Caco-2 (cell line): ENCODE measurements at places on chromosomes 3 and 15.
A peak's percentile ranks its signal among the peaks of the same experiment; 100 is the strongest.

DNA sequence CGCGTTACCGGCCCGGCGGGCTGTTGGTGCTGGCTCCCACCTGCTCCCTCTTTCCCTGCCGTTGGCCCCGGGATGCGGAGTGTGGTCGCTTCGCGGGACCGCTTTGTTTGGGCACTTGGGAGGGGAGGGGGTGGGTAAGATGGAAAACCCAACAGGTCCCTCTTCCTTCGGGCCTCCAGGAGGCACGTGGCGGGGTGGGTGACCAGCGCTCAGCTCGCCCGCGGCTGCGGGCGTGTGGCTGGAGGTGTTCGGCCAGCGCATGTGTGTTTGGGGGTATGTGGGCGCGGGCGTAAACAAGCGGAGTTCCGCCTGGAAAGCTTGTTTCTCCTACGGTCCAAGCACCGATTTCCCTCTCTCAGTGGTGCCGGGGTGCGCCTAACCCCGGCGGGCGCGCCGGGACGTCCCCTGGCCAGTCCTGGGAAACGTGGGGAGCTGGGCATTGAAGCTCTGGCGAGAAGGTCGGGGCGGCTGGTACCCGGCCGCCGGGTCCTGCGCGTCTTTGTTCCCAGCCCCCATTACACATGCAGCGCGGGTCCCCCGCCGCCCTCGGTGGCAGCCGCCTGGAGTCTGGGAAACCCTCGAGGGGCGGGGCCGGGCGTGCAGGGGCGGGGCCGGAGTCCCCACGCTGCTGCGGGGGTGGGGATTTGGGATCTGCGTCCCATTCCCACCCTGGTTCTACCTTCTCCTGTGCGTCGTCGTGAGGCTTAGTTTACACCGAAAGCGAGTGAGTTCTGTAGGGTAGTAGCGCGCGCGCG lies 1.4 kb downstream of the ACVR2B start:
- DNase-seq, result peak; percentile 86

DNA sequence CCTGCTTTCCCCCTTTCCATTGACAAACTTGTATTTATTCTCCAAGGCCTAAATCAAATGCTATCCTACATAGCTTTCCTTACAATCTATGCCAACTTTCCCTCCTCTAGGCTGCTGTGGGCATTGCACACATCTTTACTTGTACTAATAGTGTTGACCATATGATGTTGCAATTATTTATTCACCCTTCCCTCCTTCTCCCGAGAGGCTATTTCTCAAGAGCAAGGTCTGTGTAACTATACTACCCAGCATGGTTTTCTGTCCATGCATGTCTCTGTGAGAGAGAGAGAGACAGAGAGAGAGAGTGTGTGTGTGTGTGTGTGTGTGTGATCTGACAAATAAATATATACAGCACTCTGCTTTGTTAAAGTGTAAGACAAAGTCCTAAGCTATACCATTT lies 63.8 kb downstream of the GTPBP8 start:
- DNase-seq, result no peak

GRCh38 chr15:70249616-70250015 lies 151.9 kb upstream of the TLE3 start:
- no peak for DNase-seq

DNA sequence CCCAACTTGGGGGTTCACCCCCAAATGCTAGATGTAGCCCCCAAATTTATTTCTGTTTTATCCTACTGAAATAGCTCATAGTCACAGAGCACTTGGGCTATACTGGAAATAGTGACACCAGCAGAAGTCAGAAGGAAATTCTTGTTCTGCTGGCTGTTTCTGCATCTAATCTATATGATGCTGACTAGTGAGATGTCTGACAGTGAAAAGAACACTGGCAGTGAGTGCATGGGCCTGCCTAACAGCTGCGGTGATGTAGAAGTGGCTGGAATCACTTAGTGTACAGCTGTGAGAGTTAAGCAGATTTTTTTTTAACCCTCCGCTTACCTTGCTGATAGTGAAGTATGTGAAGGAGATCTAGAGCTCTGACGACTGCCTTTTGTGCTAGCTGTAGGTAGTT lies 14.0 kb downstream of the TTC14 start:
- DNase-seq, result no peak

- no peak for DNase-seq
Observed at GRCh38 chr15:73910522-73911303, 15.5 kb upstream of the LOXL1 start.

DNA sequence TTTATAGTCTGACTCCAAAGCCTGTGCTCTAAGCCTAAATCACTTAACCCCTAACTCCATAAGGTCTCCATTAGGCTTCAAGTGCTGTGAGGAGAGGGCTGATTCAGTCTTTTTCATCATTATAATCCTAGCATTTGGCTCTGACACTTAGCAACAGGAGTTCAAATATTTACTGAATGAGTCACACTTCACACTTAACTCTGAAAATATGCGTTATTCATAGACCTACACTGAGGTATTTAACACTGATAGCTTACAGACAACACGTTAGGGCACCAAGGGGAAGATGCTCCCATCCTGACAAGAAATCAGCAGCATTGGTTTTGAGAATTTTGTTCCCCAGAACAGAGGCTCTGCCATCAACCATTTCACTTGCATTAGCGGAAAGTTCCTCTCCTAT lies 53.5 kb downstream of the MSL2 start:
- DNase-seq, result peak; percentile 30

- no peak for DNase-seq
Observed at GRCh38 chr3:126476166-126477060, 722 bp upstream of the ZXDC start.

GRCh38 chr3:45984331-45985312 lies 11.0 kb downstream of the FYCO1 start:
- no peak for DNase-seq

- no peak for DNase-seq
Observed at GRCh38 chr3:160987982-160988964, 116.9 kb downstream of the B3GALNT1 start.

DNA sequence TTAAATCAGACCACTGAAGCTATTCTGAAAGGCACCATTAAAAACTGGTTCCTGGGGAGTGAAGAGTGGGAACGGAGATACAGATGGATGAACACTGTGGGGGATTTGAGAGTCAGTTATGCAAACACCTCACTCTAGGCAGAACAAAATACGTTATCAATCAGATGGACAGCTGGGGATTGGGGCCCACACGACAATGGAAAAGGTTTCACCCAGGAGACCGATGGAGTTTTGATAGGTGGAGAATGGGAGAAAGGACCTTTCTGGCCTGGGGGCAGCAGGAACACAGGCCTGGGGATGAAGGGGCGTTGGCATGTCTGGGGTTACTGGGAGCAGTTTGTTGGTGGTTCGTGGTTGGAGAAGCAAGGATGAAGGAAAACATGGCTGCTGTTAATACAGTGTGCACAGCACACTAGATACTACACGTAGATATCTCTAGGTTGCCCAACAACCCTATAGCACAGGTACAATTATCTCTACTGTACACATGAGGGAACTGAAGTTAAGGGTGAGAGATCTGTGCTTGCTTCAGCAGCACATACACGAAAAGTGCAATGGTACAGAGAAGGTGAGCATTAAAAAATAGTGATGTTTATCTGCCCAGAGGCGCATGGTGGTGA lies 16.5 kb downstream of the ST6GAL1 start:
- DNase-seq, result no peak

DNA sequence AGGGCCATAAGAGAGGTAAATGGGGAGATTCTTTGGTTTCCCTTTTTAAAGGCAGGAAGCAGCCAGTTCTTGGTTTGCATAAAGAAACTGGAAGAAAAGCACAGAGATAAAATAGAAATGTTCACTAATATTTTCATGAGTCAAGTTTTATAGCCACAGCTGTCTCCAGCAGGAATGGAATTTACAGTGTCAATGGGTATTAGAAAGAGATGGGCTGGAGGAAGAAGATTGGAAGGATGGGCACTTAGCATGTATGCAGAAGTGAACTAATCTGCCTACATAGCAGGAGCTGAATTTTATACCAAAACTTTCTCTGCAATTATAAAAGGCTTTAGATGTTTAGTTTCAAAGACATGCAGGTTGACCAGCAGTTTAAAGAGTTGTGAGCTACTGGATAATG lies 521.9 kb upstream of the GOLIM4 start:
- no peak for DNase-seq

DNA sequence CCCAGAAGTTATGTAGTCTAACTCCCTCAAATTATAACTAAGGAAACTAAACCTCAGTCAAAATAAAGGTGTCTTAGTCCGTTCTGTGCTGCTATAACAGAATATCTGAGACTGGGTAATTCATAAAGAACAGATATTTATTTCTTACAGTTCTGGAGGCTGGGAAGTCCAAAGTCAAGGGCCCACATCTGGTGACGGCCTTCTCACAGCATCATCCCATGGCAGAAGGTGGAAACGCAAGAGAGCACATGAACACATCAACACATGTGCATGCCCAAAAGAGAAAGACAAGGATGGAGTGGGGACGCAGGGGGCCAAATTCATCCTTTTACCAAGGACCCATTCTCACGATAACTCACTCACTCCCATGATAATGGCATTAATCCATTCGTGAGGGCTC lies 73.1 kb downstream of the PCOLCE2 start:
- no peak for DNase-seq

GRCh38 chr3:52084954-52085680 lies 28.7 kb upstream of the DUSP7 start:
- DNase-seq, result peak; percentile 19

- peak; percentile 26 for DNase-seq
Observed at GRCh38 chr15:88624156-88624970, 3.2 kb downstream of the AEN start.

DNA sequence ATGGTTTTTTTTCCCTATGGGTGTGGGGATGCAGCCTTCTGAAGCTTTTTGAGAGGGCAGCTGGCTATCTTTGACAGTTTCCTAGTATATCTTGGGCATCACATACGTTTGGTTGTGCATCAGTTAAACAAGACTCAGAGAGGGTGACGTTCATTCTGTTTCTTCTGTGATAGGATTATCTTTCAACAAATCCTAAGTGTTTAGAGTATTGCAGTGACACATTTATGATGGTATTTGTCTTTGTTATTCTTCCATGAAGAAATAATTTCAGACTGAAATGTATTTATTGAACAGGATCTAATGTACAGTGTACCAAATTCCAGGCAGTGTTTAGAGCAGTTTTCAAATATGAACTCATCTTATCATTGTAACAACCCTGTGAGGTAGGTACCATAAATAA lies 114.4 kb downstream of the PLCL2 start:
- no peak for DNase-seq

- no peak for DNase-seq
Observed at GRCh38 chr15:90839187-90840071, 29.0 kb upstream of the FURIN start.

DNA sequence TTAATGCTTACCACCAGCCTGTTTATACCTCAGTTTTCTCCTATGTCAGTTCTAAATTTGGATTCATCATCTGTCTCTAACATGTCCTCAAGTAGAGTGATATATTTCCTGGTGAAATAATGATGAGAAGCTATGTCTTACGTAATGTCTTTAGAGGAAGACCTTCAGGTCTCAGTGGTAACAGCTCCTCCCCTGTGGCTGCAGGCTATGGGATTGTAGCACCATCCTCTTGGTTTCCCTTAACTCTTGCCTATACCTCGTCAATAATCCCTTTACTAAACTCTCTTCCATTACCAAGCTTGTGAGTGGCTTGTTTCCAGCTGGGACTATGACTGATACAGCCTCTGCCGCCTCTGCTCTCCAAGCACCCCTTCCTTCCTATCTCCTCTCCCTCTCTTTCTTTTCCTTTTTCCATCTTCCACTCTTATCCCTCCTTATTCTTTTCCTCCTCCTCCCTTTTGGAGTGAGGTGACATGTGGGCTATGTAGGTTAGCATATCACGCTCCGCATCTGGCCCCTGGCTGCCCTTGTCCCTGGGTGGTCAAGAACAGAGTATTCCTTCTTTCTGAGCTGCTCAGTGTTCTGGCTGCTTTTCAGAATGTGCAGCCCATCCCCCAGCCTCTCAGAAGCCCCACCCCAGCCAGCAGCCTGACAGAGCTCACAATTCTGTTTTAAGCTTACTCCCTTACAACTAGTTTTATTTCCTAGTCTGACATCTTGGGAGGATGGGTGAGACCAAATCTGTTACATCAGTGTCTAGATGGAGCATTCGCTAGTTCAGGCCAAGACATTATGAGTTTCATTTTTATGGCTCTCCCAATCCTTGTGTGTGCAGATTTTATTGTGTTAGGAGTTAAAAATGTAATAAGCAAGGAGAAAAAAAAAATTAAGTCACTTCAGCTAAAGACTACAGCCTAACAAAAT lies 75.0 kb upstream of the RNU6-1 start:
- peak; percentile 74 for DNase-seq
